ENCODE measurements at places on chromosomes 5 and 9.

DNA sequence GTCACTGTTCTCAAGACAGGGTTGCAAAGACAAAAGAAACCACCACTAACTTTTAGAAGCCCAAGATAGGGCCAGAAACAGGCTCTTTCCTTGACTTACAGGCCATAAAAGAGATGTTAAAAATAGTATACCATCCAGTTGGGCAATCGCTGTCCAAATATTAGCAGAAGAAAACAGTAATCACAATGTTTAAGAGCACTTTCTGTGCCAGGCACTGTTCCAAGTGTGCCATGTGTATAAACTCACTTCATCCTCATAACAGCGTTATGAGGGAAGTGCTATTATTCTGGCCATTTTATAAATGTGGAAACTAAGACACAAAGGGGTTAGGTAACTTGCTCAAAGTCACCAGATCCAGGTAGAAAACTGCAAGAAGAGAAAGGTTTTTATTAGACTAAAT is 111.7 kb downstream of the KCNN2 start:
- DNase-seq: no peak

DNA sequence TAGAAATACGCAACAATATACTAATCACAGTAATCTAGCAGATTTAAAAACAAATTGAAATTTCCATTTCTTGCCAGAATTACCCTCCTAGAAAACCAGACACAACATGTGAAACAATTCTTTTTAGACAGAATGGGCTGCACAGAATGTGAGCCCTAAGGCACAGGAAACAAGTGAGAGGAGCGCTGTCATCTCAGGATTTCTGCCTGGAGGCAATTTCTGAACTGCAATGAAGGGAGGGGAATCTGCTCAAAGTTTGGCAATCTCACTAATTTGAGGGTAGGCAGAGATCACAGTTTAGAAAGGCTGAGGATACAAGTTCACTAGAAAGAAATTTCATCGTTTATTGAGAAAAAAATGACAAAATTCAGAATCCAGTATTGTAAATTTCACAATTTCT is 70.3 kb downstream of the INIP start:
- DNase-seq: no peak

DNA sequence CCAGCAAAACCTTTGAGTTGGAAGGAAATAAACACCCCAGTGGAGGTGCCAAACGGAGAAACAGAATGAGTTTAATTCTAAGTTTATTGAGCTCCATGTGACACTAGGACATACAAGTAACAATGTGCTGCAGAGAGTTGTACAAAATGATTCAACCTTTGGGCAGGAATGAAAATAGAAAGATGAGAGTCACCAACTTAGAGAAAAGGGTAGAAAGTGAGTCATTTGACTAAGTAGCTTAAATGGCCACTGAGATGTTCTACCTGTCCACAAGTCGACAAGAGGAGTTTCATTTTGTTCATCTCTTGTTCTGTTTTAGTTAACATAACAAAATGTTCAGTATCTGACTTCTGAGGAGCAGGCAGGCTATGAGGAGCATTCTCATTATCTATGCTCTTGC is 284.7 kb downstream of the NR2F1-AS1 start:
- no peak for DNase-seq

DNA sequence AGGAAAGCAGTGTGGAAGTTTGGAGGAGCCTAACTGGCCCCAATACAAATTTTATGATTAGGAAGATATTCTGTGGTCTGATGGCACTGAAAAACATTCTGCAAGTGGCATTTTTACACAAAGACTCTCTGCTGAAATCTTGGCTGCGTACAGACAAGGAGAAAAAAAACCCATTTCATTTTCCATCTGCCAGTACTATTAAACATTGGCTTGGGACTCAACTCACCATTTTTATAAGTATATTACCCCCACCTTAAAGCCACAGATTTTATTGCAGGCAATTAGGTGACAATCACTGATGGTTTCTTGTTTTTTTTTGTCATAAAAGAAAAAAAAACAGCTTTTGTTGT is 206.9 kb downstream of the PTTG1 start:
- DNase-seq: no peak

DNA sequence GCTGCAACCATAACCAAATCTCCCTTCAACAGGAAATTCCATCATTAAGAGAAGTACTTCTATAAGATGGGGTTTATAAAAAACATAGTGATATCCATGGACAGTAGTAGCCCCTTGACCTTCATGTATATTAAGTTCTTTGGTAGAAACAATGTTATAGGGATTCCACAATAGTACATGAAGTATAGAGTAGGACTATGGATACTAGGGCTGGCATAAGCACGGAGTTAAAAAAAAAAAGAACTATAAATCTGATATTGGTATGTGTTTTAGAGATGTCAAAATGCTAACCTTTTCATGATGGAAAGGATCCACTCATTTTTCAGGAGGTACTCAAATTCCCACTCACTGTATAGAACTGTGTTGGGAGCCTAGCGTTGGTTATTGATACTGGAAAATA is 337.6 kb downstream of the FGF10 start:
- no peak for DNase-seq

DNA sequence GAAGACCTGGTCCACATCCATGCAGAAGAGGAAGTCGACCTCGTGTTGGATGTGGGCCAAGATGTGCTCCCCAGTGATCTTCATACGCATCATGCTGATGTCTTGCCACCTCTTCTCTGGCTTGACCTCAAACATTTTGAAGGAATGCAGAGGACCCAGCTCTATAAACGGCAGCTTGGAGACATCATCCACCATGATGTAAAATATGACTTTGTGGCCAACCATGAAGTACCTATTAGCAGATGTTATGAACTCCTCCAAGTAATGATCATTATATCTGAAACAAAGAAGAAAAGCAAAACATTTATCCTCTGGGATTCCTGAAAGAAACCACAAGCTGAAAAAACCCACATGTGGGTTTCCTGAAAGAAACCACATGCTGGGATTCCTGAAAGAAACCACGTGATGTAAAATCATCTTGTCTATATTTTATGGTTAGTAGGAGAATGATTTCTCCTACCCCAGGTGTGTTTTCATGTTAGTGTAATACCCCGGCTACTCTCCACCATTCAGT is 52.3 kb downstream of the GGTA1 start:
- no peak for DNase-seq

DNA sequence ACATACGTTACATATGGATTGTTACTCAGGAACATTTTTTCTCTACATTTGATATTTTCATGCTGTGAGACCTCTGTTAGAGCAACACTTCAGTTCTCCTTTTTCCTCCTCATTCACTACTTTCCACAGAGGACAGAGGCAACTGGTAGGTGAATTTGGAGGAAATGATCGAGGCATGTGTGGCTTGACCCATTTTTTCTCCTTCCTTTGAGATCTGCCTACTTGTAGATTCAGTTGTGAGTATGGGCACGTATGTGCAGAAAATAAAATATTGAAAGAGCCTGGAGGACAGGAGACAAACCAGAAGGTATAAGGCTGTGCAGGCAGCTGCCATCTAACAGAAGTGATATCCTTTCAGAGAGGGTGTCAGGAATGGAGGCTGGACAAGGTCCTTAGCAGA is 19.2 kb upstream of the KIF2A start:
- no peak for DNase-seq

DNA sequence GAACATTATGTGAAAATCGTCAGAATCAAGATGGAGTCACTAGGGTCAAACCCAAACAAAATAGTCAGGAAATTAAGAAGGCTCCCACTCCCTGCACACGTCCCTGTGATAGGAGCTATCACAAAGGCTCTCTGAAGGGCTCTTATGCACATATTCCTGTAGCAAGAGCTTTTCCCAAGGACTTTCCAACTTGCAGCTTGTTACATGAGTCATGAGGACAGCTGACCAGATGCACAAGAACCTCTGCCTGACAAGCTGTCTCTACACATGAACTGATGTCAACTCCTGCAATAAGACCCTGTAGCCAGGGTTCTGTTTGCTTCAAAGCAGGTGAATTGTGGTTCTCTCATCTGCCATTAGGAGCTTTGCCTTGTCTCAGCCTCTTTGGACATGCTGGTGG is 122.4 kb downstream of the OLFM1 start:
- no peak for DNase-seq

- DNase-seq: no peak
These were observed 18.6 kb downstream of the PRDM6 start for GRCh38 chr5:123107343-123108244.

DNA sequence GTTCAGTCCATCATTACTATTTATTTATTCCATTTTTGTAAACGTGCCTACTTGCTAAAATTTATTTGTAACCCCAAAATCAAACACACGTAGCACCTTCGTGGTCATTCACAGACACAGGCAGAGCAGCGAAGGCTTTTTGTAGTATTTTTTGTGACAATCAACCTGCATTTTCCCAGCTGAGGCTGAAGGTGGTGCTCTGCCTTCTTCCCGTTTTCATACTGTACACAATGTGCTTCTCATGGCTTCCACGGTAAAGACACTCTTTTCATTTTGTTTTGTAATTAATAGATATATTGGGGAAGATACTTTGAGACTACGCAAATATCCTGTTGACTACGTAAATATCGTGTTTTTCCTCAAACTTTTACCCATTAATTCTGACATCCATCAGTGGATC is 19.4 kb downstream of the DAP start:
- no peak for DNase-seq

DNA sequence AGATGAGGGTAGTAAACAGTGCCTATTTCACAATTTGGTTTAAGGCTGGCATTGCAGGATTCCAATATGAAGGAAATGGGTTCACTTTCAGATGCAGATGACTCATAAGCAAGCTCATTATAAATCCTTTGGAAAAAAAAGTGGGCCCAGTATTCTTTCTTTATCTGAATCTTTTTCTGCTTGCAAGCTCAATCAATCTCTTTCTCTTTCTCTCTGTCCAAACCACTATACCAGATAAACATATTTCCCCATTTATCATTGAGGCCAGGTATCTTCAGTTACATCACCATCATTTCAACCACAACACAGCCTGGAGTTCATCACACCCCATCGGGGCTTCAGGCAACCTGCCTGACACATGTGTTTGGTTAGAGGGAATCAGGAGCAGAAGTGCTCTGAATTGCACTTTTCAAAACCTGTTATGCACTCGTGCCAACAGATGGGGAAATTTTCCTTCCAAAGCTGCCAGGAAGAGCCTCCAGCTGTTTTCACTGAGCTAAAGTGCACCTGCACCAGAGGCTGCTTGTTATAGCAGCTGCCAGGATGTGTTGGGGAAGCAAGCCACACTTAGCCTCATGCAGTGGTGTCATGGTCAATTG is 30.0 kb upstream of the MAMDC2 start:
- DNase-seq: no peak

GRCh38 chr5:54754420-54754819 is 231.0 kb downstream of the ESM1 start:
- no peak for DNase-seq

DNA sequence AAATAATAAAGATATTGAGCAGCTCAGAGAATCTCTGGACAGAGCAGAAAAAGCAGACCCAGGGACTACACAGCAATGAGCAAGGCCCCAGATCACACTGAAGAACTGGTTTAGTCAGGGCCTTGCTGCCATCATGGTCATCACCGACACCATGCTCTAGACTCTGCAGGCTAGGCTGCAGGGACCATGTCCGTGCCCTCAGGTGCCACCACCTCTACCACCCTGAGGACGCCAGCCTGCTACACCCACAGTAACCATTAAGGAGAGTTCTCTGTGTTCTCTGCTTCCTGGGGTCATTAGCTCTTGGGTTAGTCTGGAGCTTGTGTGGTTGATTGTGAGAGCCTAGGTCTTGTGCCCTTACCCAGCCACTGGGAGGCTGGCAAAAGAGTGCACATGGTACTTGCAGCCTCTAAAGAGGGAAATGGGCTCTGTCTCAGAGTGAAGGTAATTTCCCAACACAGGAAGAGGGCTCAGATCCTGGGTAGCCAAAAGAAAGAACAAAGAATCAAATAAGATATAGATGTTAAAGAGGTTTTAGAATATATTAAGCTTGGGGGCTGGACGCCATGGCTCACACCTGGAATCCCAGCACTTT is 31.9 kb upstream of the JADE2 start:
- DNase-seq: no peak

DNA sequence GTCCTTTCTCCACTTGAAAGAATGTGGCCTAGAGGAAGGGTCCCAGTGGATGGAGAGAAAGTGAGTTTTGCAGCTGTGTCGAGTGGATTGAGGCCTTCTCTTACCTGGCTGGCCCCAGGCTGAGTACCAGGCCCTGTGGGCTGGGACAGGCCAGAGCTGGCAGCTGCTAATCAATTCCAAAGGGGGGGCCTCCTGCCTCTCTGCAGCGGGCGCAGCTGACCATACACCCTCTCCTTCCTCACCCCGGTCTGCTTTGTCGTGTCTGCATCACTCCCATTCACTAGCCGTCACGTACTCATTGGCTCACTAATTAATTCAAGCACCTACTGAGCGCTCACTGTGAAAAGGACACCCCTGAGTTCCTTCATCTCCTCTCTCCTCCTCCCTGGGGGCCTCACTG is 58.4 kb upstream of the PITX1 start:
- DNase-seq: no peak

DNA sequence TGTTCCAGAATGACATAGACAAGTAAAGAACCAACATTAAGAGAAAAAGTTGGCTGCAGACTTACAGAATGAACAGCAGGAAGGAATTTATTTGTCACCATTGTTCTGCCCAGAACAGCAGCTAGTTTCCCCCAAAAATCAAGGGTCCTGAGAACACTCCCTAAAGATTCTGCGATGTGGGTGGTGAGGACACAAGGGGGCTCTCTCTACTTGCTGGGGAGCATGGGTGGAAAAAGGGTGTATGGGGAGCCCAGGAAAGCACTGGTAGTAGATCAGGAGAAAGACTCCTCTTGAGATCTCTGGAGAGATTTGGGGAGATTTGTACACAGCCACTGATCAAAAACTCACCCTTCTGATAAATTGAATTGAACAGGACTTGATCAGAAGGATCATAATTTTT is 316.5 kb downstream of the KCTD16 start:
- no peak for DNase-seq

- no peak for DNase-seq
These were observed 171.8 kb upstream of the TNC start for GRCh38 chr9:115289757-115290208.

GRCh38 chr5:148794729-148795561 is 31.5 kb upstream of the ADRB2 start:
- no peak for DNase-seq

DNA sequence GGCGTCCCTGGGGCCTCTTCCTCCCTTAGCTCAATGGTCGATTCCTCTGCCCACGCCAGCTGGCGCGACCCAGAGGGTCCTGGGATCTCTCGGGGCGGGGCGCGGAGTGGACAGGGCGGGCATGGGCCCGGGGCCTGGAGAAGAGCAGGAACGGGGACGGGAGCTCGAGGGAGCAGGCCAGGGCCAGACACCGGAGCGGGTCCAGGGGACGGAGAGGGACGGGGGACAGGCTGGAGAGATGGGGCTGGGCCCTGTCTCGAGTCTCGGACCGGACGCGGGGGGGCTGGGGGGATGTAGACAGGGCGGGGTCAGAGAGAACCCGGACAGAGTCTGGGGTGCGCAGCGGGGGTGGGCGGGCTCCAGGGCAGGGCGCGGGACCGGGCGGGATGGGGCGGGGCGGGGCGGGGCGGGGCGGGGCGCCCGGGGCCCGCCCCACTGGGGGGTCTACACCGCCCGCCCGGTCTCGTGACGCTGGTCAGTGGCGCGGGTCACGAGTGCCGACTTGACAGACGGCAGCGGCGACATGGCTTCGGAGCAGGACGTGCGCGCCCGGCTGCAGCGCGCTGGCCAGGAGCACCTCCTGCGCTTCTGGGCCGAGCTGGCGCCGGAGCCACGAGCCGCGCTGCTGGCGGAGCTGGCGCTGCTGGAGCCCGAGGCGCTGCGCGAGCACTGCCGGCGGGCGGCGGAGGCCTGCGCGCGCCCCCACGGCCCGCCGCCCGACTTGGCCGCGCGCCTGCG is at the start of gene UAP1L1:
Gene UAP1L1, plus strand, starts transcription at position 508 of the 738 bp plus-strand sequence. Its CDS starts 16 bp downstream, at position 524.
- peak; percentile 18 for DNase-seq
